Natural killer cell treated with Interleukin-12 subunit alpha and Interleukin-12 subunit beta and Interleukin-15 and Interleukin-18, amount 100 ng/mL, for 72 hours (primary cell): ENCODE measurements at places on chromosomes 6 and 20.

DNA sequence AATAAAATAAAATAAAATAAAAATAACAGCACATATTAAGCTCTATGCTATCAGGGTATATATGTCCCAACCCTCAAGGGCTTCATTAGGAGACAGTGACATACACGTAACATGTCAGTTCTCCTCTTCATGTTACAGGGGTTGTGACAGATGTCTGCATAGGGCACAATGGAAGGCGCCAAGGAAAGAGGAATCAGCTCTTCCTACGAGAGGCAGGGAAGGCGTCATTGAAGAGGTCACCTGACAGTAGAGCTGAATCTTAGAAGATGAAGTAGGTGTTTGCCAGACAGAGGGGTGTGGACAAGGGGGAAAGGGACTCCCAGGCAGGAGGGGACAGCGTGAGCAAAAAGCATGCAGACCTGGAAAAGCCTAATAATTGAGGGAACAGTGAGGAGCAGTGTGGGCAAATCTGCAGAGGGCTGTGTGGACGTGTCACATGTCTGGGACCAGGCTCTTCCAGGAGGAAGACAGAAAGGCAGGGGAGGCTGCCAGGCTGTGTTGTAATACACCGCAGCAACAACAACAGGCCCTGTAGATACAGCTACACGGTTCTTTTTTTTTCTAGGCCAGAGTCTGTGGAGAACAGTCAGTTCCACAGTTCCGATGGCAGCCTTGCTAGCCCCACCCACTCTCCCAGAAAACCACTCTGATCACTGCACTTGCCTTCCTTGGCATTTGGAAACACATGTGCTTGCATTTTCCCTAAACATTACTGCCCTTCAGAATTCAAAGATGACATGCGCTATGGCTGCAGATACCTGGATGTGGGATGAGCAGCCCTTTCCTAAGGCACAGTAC is 2.5 kb upstream of the FKBP5 start:
- H3K36me3 ChIP-seq = no peaks in the 10 kb centered on the region
- no peak overlapping the region for H3K27ac ChIP-seq
- DNase-seq = no peak
- no peaks in the 10 kb centered on the region for H3K27me3 ChIP-seq

DNA sequence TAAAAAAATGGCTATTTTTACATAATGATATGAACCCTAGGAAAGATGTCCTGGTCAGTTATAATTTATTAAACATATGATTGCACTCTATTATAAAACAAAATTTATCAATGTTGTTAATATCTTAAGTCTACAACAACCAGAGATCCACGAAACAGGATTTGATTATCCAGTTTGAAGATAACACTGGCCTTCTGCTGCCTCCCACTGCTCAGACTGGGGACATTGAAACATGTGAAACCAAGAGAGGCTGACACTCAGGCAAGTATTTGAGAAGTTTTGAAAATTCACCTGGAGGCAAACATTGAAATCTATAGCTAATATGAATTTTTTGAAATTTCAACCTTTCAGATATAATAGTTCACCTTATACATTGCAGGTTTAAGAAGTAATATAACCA is 219.3 kb upstream of the HSF2 start:
- H3K4me1 ChIP-seq = no peaks in the 10 kb centered on the region
- no peak for DNase-seq
- H3K27ac ChIP-seq = no peak overlapping the region
- no peak overlapping the region for H3K4me3 ChIP-seq

- H3K4me1 ChIP-seq = peaks cover 3% of the 10 kb centered on the region
- no peaks in the 10 kb centered on the region for H3K36me3 ChIP-seq
- no peak overlapping the region for H3K27ac ChIP-seq
Measured at GRCh38 chr20:51154708-51155690, 132.1 kb upstream of the KCNG1 start.

GRCh38 chr6:16973051-16973450 is 128.8 kb upstream of the STMND1 start:
- H3K4me1 ChIP-seq = peaks cover 3% of the 10 kb centered on the region
- DNase-seq = no peak
- no peaks in the 10 kb centered on the region for H3K36me3 ChIP-seq
- no peak overlapping the region for H3K4me3 ChIP-seq

GRCh38 chr6:45323656-45324224 is 4.4 kb upstream of the RUNX2 start:
- peaks cover 25% of the 10 kb centered on the region for H3K4me1 ChIP-seq
- H3K4me3 ChIP-seq = peak overlapping the region; percentile 22
- H3K27ac ChIP-seq = no peak overlapping the region
- no peaks in the 10 kb centered on the region for H3K27me3 ChIP-seq
- DNase-seq = no peak

DNA sequence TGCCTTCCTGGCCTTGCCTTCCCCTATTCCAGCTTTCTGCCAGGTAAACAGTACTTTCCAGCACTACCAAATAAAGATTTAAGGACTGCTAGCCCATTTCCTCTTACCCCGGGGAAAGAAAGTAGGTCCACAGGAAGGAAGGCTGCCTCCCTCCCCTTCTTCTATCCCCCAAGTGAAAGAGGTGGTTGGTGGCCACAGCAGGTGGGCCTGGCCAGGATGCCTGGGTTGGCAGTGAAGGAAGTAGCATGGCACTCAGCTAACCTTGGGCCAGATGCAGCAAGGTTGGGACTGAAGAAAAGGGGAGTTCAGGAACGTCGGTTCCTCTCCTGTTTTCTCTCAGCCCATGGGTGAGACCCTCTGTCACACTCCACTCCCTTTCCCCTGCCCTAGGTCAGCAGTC is 8.9 kb downstream of the NFKBIL1 start:
- H3K27me3 ChIP-seq = no peaks in the 10 kb centered on the region
- peak overlapping the region; percentile 95 for H3K27ac ChIP-seq
- H3K4me3 ChIP-seq = peak overlapping the region; percentile 45
- DNase-seq = no peak
- H3K4me1 ChIP-seq = peaks cover 48% of the 10 kb centered on the region

- no peaks in the 10 kb centered on the region for H3K36me3 ChIP-seq
- H3K4me1 ChIP-seq = peaks cover 40% of the 10 kb centered on the region
- H3K27me3 ChIP-seq = no peaks in the 10 kb centered on the region
- H3K27ac ChIP-seq = peak overlapping the region; percentile 77
Measured at GRCh38 chr20:2742934-2743559, 50.5 kb downstream of the EBF4 start.

- DNase-seq = no peak
- no peak overlapping the region for H3K4me3 ChIP-seq
- no peak overlapping the region for H3K27ac ChIP-seq
- H3K36me3 ChIP-seq = peaks cover 4% of the 10 kb centered on the region
- no peaks in the 10 kb centered on the region for H3K4me1 ChIP-seq
Measured at GRCh38 chr6:66948106-66948505, 1241.1 kb upstream of the EYS start.

DNA sequence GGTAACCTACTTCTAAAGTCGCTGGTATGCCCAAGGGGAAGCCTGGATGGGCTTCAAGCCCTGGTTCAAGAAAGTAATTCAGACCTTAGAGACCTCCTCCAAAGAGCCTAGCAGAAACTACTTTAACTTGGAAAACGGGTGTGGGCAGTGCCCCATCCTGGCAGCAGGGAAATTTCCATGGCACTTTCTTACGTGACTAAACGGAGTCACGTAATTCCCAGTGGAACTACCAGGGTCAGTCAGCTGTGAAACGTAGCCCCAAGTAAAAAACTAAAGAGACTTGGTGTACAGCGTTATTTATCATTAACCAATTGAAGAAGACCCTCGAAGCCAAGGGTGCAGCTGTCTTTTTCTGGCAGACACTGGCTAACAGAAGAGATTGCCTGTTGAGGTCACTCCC is 114.0 kb downstream of the RCAN2 start:
- H3K27me3 ChIP-seq = no peaks in the 10 kb centered on the region
- H3K27ac ChIP-seq = peak overlapping the region; percentile 79
- peaks cover 34% of the 10 kb centered on the region for H3K4me1 ChIP-seq
- no peaks in the 10 kb centered on the region for H3K36me3 ChIP-seq

- H3K27ac ChIP-seq = no peak overlapping the region
- no peak overlapping the region for H3K4me3 ChIP-seq
- H3K4me1 ChIP-seq = no peaks in the 10 kb centered on the region
- no peaks in the 10 kb centered on the region for H3K36me3 ChIP-seq
- DNase-seq = no peak
Measured at GRCh38 chr6:129543981-129544380, 166.0 kb downstream of the ARHGAP18 start.

- H3K36me3 ChIP-seq = peaks cover 7% of the 10 kb centered on the region
- no peak overlapping the region for H3K27ac ChIP-seq
- H3K4me1 ChIP-seq = peaks cover 21% of the 10 kb centered on the region
- H3K4me3 ChIP-seq = no peak overlapping the region
Measured at GRCh38 chr20:44480097-44480496, 4.4 kb downstream of the TTPAL start.

DNA sequence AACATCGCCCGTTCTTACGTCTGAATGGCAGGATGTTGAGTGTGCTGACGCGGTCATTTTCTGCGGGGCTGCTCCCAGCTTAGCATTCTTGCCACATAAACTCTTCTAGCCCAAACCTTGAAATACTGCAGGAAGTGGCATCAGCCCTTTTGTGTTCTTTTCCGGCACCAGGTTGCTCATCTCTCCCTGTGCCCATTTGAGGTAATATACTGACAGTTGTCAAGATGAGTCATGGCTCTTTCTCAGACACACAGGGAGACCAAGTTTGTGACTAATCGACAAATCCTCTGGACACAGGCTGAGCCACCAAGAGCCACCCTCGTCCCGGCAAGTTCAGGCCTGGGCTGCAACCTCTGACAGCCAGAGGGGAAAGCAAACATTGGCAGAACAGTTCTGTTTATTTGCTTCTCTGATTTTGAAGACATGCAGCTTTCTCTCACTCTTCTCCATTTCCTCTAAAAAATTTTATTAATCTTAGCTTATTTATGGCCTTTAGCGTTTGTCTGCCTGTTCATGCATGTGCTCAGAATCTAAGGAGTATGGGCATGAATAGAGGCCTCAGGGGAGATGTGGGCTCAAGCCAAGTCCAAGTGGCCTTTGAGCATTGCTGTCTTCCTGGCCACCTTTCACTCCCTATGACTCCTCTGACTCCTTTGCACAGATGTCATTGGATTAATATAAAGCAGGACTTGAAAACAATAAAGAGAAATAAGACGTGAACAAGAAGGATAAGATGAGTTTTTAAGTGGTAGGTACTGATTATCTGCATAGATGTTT is 328.2 kb upstream of the JAG1 start:
- no peaks in the 10 kb centered on the region for H3K36me3 ChIP-seq
- H3K4me3 ChIP-seq = no peak overlapping the region
- H3K27me3 ChIP-seq = no peaks in the 10 kb centered on the region

GRCh38 chr20:58557733-58558342 is 42.6 kb upstream of the APCDD1L start:
- peaks cover 24% of the 10 kb centered on the region for H3K27me3 ChIP-seq
- H3K4me3 ChIP-seq = no peak overlapping the region
- no peaks in the 10 kb centered on the region for H3K36me3 ChIP-seq
- no peak overlapping the region for H3K27ac ChIP-seq
